ENCODE measurements at places on chromosomes 16 and 17.
A peak's percentile ranks its signal among the peaks of the same experiment; 100 is the strongest.

DNA sequence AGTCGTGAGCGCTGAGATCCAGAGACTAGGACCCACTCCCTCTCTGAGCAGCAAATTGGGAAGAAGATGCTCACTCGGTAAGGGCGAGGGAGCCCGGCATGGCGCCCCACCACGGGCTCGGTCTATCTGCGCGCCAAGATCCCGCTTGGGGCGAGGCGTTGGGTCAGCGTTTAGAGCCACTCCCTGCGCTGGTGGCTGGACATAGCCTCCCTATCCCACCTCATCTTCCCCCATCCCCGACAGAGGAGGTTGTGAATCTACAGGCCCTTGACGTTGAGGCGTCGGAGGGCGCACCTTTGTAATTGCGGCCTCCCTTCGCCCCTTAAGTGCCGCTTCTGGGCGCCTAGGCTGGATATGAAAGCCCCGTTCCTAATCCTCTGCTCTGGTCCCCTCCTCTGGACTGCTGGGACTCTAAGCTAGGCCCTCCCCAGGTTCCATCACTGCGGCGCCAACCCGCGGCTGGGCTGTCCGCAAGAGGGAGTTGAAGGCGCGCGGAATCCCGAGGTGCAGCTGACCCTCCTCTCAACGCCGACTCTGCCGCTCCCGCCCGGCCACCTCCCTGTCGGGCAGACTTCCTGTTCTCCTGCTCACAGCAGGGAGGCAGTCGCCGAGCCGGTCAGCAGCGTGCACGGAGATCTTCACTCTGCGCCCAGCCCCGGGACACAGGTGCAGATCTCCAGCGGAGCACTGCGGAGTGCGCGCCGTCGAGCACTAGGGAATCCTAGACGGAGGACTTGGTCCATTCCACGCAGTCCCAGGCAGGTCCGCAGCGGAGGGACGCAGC lies 16.1 kb upstream of the HOXB9 start:
- no peak for DNase-seq

DNA sequence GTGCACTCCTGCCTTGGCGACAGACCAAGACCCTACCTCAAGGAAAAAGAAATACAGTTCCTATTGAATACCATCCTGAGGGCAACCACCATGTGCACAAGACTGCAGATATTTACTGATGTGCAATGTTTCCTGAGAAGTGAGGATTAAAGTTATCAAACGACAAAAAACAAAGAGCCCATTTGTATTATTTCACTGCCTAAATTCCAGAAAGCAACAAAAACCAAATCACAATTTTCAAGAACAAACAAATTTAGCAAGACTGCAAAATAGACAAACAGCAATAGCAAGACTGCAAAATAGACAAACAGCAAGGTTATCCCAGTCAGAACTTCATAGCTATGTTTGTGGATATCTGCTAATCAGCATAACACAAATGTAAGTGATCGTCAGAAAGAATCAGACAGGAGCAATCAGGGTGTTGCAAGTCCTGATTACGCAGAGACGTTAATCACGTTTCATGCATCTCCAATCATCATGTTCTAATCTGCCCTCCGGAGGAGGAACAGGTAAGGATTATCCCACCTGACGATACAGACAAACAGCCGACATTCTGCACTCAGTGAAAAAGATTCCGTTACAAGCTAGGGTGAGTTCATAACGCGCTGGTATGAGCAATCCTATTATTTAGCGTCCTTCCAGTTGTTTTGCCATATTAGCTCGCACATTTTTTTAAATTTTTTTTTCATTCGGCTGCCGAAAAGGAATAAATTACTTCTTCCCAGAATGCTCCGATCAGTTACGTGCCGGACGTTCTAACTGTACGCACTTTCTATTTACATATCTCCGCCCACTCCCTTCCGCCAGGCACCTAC lies 2.9 kb downstream of the TMEM107 start:
- peak; percentile 68 for DNase-seq

GRCh38 chr16:53502331-53503269 lies at the start of gene AKTIP:
TSS of gene AKTIP (minus strand) at chr16:53503209. CDS start at chr16:53500259, 2,950 bp downstream.
- DNase-seq = no peak

GRCh38 chr16:83743241-83743640 lies 64.5 kb upstream of the HSBP1 start:
- no peak for DNase-seq

DNA sequence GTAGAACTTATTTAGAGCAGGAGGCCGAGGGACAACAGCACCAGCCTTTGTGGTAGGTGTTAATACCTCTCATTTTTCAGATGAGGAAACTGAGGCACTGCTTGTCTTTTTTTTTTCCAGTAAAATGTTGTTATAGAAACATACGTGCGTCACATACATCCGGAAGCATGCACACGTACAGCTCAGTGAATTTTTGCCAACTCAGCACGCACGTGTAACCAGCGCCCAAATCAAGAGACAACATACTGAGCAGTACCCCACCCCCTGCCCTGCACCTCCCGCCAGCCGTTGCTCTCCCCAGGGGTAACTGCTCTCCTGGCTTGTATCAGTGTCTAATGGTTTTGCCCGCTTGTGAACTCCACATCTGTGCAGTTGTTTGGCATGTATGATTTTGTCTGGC lies 92.0 kb downstream of the CMIP start:
- DNase-seq = no peak

- DNase-seq = no peak
Measured at GRCh38 chr17:40453881-40454612, 10.8 kb downstream of the IGFBP4 start.

- DNase-seq = no peak
Measured at GRCh38 chr17:75394332-75394918, 11.1 kb downstream of the GRB2 start.

DNA sequence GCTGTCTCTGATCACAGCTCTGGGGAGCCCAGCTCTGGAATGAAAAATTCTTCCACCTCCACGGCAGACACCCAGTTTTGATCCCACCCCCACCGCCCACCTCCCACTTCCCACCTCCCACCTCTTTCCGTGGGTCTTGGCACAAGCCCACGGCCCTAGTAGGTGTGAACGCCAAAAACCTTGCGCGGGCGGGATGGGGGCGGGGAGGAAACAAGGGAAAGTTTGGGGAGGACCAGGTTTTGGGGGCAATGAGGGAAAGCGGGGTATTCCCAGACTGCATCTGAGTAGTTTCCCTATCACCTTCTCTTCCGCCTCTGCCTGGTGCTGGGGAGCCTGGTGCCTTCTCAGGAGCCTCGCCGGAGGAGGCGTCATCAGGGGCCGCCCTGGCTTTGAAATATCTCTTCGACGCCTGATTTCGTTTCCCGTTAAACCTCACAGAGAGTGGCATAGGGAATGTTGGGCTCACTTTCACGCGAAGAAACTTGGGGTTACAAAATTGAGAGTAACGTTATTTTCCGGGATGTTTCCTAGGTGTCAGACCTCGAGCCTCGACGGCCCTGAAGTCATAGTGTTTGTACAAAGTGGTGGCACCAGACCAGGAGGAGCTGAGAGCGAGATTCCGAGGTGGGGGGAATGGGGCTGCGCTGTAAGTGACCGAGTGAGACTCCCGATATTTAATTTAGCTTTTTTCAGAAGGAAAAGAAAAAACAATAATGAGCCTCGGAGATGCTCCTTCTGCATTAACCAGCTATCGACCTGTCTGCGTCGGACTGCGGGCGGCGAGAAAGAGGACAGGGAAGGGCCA lies 1.6 kb upstream of the IRX3 start:
- DNase-seq = no peak

DNA sequence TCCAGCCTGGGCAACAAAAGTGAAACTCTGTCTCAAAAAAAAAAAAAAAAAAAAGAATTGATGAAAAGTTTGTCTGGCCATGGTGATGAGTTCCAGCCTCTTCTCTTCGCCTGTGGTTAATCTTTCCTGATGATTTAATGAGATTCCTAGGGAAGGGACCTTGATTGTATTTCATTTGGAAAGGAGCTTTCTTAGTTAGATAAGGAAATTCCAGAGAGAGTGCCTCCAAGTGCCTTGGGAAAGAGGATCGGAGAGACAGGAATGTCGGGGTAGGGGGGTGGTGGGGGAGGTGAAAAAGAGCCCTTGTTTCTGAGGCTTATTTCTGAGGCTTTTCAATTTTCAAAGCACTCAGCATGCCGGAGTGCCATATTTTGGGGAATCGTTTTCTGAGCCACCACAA lies 93.2 kb upstream of the SIAH1 start:
- no peak for DNase-seq

DNA sequence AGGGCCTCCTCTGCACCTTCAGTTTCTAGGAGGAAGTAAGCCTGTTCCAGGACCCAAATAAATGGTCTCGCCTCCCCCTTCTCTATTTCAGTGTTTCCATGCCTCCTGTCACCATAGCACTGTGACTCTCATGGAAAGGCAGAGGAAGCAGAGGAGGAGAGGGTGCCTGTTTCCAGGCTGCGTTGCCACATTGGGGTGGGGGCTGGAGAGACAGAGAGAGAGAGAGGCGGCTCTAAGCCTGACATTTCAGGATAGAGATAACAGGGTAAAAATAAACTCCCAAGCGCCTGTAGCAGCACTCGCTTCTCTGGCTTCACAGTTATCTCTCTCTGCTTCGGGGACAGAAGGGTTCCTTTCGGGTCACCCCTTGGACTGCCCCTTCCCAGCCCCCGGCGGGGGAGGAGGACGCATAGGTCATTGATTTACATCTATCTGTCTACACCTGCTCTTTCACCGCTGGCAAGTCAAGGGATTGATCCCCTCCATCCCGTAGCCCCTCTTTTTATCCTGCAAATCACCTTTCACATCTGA lies 71.2 kb upstream of the MRTFB start:
- DNase-seq = no peak

DNA sequence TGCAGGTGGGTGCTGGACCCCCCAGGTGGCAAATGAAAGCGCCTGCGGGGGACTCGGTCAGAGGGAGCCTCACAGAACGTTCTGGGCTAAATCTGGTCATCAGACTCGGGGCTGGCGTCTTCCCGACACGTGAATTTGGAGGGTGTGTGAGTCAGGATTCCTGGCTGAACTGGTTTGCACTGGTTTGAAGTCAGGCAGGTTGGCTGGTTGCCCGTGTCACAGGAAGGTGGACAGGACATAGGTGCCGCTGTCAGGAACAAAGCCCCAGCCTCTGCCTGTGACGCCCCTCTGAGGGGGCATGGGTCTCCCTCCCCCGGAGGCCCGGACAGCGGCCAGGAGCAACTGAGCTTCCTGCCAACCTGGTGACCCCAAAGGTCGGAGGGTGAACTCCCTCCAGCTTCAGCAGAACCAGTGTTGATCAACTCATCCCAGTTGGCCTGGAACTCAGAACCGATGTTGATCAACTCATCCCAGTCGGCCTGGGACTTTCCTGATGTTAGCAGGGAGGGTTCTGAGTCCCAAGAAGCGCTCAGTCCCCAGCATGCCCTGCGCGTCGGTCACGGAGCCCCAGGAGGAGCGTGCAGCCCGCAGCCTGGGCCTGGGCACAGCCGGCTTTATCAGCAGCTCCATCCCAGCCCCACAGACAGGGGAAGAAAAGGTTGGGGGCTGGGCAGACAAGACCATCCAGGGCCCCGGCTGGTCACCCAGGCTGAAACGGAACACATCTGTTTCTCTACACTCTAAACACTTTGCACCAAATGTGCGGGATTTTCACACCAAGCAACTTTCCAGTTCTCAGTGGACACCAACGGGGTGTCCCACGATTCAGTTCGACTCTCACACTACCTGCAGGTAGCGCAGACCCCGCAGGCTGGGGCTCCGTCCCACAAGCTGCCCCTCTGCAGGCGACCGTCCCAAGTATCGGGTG lies 14.4 kb upstream of the METRNL start:
- no peak for DNase-seq

DNA sequence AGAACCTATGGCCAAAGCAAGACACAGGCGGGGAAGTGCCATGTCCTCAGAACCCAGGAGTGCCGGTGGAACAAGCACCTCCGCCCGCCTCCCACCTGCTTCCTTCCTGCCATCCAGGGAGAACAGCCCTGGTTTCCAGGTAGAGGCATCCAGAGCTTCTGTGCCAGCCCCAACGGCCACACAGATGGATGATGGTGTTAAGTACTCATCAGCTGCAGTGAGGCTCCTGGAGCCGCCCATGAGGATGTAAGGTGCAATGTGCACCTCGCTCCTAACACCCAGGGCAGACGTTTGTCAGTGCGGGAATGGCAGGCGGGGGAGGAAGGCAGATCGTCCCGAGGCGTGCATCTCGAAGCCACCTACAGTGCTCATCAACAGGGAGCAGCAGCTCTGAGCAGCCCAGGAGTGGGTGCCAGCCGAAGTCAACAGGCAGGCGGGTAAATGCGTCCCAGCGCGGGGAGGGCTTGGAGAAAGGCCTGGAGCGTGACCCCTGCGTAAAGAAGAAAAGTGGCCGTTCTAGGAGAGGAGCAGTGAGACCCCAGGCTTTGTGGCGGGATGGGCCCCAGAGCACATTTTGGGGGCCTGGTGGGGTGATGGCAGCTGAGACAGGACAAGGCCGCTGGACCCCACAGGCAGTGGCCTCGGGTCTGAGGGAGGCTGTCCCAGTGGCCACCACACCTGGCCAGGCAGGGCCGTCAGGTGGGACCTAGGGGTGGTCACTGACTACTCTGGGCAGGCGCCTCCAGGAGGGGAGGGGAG lies 46.1 kb upstream of the ACSF3 start:
- DNase-seq = no peak

DNA sequence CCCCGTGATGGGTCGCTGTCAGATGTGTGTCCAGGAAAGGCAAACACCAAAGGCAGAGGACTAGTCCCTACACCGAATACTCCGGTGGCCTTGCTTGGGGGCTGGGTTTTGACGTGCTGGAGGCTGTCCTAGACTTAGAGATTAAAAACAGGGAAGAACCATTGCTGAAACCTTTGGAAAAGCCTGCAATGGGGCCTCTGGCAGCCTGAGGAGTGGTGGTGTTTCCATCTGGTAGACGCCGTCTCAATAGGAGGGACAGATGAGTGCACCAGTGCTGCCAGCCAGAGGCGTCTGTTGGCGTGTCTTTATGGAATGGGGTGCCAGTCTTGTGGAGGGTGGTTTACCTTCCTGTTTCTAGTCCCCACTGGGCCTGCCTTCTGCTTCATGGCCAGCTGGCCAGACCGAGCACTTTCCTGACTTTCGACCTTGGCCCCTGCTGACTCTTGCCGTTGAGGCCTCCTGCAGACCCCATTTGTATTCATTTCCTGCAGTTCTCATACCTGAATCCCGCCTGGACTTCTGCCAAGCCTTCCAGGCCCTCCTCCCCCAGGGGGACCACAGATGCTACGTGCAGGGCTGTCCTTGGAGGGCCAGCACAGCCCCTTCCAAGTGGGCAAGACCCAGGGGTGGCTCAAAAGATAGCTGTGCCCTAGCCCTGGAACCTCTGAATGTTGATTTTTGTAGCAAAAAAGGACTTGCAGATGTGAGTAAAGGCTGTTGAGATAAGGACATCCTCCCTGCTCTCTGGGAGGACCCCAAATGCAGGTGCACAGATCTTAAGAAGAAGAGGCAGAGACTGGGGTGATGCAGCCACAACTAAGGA lies 1.9 kb upstream of the DNASE1 start:
- no peak for DNase-seq

GRCh38 chr17:4691686-4692085 lies 12.3 kb downstream of the PELP1 start:
- no peak for DNase-seq

GRCh38 chr16:55645986-55646385 lies 9.8 kb upstream of the SLC6A2 start:
- DNase-seq = no peak
